ENCODE measurements at places on chromosomes 12 and 14. TPM values are rescaled to one million over a fixed set of nuclear protein-coding genes. Genes with fewer than 3 reads are reported as not detected.

GRCh38 chr12:117076410-117077372 lies 22.5 kb downstream of the TESC start:
- peak; percentile 5 for DNase-seq

DNA sequence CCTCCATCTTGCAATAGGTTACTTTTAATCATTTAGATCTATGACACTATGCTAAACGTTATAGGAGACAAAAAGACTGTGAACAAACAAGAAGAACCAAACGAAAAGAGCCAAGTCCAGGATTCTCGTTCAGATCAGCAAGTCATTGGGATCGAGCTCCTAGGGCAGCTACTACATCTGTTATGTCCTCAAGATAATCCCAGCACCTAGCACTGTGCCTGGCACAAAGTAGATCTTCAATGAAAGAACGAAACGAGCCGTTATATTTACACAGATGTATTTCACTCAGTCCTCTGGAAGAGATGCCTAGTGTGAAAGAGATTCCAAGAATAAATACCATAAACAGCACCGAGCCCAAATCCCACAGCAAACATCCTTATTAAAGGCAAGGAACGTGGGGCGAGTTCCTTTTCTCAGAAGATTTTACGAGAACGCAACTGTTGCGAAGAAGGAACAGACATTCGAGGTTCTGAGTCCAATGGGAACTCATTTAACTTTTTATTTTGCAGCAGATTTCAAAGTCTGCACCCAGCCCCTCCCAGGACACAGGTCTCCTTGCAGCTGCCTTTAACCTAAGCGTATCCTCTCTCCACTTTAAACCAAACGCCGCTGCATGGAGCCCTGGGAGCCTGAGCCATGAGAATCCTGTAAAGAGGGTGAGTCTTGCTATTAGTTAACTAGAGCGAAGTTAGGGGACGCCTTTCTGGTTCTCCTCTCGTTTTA lies 544 bp upstream of the TDP1 start:
- no peak for DNase-seq

DNA sequence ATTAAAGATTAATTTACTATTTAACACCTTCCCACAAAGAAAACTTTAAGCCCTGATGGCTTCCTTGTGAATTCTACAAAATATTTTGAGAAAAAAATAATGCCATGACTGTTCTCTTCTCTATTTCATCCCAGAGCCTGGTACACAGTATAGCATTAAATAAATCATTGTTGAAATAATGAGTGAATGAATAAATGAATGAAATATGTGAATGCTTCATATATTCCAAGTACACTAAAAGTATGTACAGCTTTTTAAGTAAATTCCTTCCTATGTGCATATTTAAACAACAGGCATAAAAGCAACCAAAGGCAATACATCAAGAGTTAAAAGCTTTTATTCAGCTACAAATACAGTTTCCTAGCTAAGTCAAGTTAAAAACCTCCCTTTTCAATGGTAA lies 144.9 kb upstream of the CCDC196 start:
- DNase-seq, result no peak

DNA sequence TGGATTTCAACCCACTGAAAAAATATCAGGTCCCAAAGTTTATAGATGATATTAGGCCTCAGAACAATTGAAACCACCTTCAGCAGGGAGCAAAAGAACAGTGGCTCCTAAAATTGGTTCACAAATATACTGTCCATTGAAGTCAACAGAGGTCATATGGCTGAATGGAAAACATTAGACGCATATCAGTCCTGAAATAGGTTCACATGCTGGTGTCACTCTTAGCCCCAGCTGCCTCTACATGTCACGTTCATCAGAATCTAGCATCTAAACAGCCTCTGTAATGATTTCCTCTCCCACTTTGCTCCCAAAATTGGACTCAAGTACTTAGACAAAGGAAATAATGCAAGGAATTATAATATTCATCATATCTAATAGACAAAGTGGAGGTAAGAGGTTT lies 8.7 kb downstream of the FLRT2 start:
- DNase-seq, result no peak

Gene RECQL
- 95.9 TPM for total RNA-seq

DNA sequence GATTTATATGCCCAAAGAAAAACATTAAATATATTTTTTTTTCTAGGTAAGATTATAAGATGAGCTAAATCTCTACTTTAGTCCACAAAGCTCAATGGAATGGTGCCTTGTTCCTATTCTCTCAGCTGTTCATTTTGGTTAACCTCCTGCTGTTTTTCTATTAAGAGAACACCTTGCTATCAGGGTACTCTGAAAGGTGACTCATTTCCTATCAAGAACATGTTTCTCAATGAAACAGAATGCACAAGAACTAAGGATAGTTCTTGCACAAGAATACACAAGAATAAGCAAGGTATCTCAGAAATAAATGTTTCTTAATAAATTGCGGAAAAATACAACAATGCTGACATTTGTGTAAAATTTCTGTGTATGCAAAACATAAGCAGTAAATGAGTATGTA lies 14.1 kb downstream of the ABCD2 start:
- peak; percentile 23 for DNase-seq

Gene GLT1D1
- not detected for total RNA-seq

GRCh38 chr12:56894698-56895368 lies 39.4 kb downstream of the SDR9C7 start:
- peak; percentile 17 for DNase-seq

DNA sequence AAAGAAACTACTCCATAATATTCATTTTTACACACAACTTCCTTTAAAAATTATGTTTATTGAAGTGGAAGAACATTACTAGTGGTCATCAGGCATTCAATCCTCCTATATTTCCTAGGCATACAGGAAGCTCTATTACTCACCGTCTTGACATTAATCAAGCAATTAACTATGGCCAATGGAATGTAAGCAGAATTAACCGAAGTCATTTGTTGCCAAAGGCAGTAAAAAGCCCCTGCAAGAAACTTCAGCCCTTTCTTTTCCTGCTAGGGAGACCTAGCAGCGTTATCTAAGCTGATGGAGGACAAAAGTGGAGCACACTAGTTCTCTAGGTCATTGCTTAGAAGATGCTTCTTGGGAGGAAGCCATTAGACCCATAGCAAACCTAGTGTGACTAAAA lies 399.6 kb downstream of the KCNH5 start:
- peak; percentile 42 for DNase-seq

- DNase-seq, result peak; percentile 84
Measured at GRCh38 chr12:75724928-75725312, 213.5 kb upstream of the KRR1 start.

DNA sequence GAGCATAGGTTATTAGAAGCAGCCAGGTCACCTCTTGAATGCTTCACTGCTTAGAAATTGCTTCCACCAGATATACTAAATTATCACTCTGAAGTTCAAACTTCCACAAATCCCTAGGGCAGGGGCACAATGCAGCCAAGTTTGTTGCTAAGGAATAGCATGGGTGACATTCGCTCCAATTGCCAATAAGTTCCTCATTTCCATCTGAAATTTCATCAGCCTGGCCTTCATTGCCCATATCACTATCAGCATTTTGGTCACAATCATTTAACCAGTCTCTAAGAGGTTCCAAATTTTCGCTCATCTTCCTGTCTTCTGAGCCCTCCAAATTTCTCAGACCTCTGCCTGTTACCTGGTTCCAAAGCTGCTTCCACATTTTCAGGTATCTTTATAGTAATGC lies 356.1 kb downstream of the DAD1 start:
- no peak for DNase-seq

- no peak for DNase-seq
Measured at GRCh38 chr12:123049398-123050240, 69.1 kb downstream of the ARL6IP4 start.

Gene EML5
- total RNA-seq, result 0.86 TPM

Gene GYS2
- not detected for total RNA-seq

GRCh38 chr14:60565211-60565610 lies 56.3 kb downstream of the SIX6 start:
- DNase-seq, result peak; percentile 20

- no peak for DNase-seq
Measured at GRCh38 chr14:97271451-97271960, 474.3 kb downstream of the VRK1 start.

Gene CLEC2A
- not detected for total RNA-seq

- DNase-seq, result no peak
Measured at GRCh38 chr14:101082436-101083384, 179.2 kb upstream of the RTL1 start.

DNA sequence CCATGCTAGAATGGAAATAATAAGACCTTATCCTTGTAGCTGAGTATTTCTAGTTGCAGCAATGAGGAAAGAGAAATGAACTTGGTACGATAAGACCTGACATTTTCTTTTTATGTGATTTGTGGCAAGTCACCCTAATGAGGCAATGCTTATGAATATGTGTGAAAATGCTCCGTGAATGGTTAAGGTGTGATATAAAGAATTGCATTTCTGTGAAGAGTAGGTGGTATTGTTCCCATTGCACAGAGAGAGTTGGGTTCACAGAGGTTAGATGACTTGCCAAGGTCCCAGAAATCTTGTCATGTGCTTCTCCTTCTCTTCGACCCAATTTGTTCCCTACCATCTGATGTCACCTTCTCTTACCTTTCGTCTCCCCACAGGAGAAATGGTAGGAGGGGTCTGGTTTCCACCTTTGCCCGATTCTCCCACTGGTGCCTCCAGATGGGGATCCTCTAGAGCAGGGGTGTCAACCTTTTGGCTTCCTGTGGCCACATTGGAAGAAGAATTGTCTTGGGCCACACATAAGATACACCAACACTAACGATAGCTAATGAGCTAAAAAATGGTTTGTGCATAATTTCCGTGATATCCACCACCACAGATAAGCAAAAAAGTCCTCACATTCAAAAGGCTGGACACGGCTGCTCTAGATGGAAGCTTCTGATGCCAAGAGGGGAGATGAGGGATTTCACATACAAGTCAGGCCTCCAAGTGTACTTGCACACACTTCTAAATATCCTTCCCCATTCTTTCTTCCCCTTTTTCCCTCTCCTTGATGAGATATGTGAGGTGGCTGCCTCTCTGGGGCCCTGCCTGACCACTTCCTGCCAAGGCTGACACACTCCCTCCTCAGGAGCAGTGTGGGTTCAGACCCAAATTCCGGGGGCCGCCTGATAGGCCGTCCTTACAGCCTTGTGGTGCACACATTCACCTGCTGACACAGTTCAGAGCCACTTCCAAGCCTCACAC lies 96.1 kb downstream of the PLXNC1 start:
- DNase-seq, result no peak

GRCh38 chr14:22517117-22517720 lies 71.8 kb downstream of the DAD1 start:
- DNase-seq, result no peak

- DNase-seq, result no peak
Measured at GRCh38 chr14:67680941-67681340, 6.5 kb upstream of the VTI1B start.

DNA sequence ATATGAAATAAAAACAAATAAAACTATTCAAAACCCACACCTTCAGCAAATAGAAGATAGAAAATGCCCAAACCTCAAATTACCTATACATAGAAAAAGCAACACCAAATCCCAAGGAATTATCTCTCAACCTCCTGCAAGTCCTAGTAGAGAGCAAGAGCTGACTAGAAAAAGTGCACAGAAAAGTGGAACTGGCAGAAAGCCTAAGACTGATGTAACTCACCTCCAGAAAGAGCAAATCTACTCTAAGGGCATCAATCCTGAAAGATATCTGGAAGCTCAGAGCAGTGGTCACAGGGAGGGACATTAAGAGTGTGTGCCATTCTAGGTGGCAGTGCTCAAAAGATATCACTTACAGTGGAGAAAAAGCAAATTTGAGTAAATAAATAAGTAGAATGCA lies 62.1 kb upstream of the PLEKHG7 start:
- no peak for DNase-seq

DNA sequence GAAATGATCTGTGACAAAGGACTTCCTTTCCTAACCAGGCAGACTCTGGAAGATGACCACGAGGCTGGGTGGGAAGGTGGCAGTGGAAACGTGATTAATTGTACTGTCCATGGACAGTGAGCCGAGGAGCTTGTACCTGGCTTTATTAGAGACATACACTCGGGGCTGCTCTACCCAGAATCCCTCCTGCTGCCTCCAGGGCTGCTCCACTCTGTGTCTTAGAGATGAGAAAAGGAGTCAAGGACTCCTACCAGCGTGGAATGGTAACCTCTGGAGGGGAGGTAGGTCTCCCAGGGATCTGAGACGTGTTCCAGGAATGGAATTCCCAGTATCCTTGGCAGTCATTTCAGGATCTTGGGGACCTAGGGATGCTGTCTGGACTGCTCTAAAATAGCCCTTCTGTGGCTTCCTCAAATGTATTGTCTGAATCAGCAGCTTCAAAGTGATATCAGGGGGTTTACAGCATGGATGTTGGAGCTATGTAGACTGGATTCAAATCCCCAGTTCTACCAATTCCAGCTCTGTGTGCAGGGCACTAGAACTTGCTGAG lies 237.8 kb downstream of the CACNA1C start:
- no peak for DNase-seq

- no peak for DNase-seq
Measured at GRCh38 chr14:75254901-75255584, 23.6 kb upstream of the FOS start.

- no peak for DNase-seq
Measured at GRCh38 chr12:69509904-69510827, 40.0 kb downstream of the FRS2 start.

DNA sequence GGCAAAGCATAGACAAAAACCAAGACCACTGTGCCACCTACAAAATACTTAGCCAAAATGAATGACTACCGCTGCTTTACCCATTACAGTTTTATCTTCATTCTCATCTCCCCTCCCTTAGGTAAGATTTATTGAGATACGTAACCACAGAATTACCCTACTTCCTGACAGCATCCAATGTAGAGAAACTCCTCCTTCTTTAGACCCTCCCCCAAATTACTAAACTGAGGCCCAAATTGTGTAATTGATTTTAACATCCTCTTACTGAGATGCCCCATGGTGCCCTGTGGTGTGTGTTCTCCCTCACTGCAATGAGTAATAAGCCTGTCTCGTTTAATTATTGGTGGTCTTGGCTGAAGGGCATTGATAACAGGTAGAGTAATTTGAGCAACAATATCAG lies 19.1 kb downstream of the VRK1 start:
- no peak for DNase-seq

- DNase-seq, result no peak
Measured at GRCh38 chr12:98610596-98610995, 17.1 kb downstream of the SLC25A3 start.

GRCh38 chr12:59637692-59638070 lies 41.9 kb downstream of the SLC16A7 start:
- no peak for DNase-seq

- peak; percentile 70 for DNase-seq
Measured at GRCh38 chr14:83470466-83470865, 1936.8 kb upstream of the SEL1L start.

GRCh38 chr12:20696181-20696905 lies 1.2 kb downstream of the SLCO1C1 start:
- DNase-seq, result no peak

GRCh38 chr12:93668919-93669418 lies 8.2 kb upstream of the CRADD start:
- no peak for DNase-seq

DNA sequence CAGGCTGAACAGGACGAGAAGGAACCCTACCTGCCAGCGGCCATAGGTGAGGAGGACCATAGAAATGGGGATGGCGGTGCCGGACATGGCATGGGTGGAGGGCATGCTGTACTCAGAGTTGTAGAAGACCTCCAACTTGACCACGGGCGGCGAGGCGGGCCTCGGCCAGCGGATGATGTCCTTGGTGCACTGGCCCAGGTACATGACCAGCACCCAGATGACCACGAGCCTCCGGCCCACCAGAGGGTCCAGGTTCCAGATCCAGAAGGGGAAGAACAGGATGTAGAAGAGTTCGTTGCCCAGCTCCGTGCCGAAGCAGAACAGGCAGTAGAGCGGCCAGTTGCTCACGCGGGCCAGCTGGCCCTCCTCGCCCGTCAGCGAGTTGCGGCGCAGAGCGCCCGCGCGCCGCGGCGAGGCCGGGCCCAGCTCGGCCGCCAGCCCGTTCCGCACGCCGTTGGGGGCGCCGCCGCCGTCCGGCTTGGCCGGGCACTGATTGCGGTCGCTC lies 582 bp downstream of the SGPP1 start:
- peak; percentile 49 for DNase-seq

Data from fibroblast of villous mesenchyme (primary cell).